Stimulated activated CD4-positive, alpha-beta T cell treated with anti-CD3 and anti-CD28 coated beads, Interleukin-4, amount 100 ng/mL, for 4 hours (primary cell): ENCODE measurements at places on chromosomes 4 and X.

DNA sequence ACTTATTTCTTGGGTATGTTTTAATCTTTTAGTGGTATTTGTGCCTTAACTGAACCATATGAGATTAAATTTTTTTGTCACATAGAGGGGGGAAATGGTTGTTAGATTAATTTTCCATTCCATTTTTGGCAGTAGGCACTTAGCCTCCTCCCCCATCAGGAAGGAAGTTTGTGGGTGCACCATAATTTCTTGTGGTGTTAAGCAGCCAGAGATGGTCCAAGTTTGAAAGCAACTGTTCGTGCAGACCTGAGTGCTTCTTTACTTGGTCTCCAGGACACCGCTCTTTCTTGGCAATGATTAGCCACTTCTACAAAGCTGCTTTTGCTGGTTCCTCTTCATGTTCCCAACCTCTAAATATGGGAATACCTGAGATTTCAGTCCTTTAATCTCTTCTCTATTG lies 92.7 kb upstream of the RPL34 start:
- no peak for DNase-seq

DNA sequence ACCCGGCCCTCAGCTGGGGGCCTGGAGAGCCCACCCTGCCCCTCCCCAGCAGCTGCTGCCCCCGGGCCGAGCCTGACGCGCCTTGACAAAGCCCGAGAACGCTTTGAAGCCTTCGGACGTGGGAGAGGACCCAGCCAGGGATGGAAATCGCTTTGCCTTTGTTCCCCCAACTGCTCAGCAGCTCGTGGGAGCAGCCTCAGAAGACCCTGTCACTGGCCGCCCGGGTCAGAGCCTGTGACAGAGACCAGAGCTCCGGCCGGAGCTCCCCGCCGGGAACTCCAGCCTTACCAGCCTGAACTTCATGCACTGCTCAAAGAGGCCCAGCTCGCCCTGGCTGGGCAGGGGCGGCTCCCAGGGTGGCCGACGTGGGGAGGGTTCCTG lies 2.6 kb upstream of the SLC6A8 start:
- no peak for DNase-seq

- DNase-seq, result no peak
These were observed 7.5 kb upstream of the CXCL6 start for GRCh38 chr4:73828956-73829355.

DNA sequence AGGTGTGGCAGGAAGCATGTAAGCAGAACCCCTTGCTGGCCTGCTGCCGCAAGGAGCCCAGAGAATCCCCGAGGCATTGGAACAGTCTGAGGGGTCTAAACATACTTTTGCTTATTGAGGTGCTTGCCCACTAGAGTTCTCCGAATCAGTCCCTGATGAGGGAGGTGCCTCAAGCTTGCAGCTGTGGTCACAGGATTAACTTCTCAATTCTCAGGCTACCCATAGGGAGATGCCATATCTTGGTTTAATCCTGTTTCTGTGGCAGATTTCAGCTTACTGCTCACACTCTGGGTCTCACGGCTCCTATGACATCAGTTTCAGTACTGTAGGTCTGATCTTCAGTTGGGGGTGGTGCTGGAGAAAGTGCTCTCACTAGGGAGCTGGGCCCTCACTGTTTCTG lies 39.9 kb downstream of the CCNG2 start:
- DNase-seq, result no peak

- DNase-seq, result no peak
These were observed 89.3 kb upstream of the CYLC1 start for GRCh38 chrX:83771664-83772063.

- no peak for DNase-seq
These were observed 439.0 kb downstream of the GPM6A start for GRCh38 chr4:175373031-175373430.

- no peak for DNase-seq
These were observed 70.1 kb upstream of the ENPP6 start for GRCh38 chr4:184287697-184288255.

GRCh38 chr4:87258677-87259076 lies 38.3 kb upstream of the KLHL8 start:
- no peak for DNase-seq

GRCh38 chr4:185879666-185880312 lies 67.8 kb upstream of the SORBS2 start:
- no peak for DNase-seq

GRCh38 chr4:40200875-40201801 lies 4.3 kb downstream of the RHOH start:
- DNase-seq, result no peak

- no peak for DNase-seq
These were observed 81.1 kb downstream of the MBNL3 start for GRCh38 chrX:132407691-132408090.

- no peak for DNase-seq
These were observed 17.1 kb downstream of the GK2 start for GRCh38 chr4:79390890-79391289.
